ENCODE measurements at places on chromosomes 7 and 10.

GRCh38 chr10:82278401-82279182 is 403.6 kb downstream of the NRG3 start:
- DNase-seq, result no peak

GRCh38 chr10:114259824-114260223 is 20.8 kb downstream of the VWA2 start:
- no peak for DNase-seq

- peak; percentile 17 for DNase-seq
Measured at GRCh38 chr10:80493522-80494051, 39.5 kb downstream of the TSPAN14 start.

DNA sequence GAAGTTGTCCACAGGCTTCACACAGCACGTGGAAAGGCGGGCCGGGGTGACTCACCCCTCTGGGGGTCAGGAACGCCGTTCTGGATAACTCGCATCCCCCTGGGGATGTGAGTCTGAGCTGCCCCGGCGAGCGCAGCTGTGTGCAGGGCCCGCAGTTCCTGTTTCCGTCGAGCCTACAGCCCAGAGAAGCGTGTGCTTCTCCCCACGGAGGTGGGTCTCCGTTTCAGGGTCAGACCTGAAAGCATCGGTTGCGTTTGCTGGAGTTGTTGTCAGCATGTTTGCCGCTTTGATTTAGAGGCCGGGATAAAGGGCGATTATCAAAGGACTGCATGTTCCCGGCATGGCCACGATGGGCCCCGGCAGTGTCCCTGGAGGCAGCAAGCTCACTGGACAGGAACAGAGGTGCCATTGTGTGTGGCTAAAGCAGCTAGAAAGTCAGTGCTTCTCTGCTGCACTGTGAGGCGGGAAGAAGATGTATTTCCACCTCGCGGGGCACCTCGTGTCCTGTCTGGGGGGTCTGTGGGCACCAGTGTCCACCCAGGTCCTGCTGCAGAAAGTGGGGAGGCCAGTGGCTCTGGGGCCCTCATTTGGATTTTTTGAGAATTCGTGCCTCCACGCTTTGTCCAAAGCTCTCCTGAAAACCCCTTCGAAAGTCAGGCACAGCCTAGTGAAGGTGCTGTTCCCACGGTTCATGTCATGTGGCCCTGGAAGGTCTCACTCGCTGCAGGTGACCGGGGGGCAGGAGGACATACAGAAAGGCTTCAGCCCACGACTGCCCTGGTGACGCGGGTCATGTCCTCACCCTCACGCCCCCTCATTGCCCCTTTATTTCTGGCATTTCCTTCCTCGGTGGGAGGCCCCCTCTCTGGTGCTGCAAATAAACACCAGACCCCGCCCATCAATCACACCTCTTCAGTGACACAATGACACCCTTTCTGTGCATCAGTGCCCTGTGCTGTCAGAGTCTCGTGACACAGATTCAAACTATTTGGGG is 27.4 kb upstream of the GDI2 start:
- DNase-seq, result no peak

GRCh38 chr10:63921908-63922467 is 400.8 kb downstream of the REEP3 start:
- DNase-seq, result no peak

- no peak for DNase-seq
Measured at GRCh38 chr10:102384606-102385429, 10.7 kb upstream of the NFKB2 start.
